Right hindlimb (tissue), 1 donor: ENCODE measurements at places on chromosomes 5 and 9.

DNA sequence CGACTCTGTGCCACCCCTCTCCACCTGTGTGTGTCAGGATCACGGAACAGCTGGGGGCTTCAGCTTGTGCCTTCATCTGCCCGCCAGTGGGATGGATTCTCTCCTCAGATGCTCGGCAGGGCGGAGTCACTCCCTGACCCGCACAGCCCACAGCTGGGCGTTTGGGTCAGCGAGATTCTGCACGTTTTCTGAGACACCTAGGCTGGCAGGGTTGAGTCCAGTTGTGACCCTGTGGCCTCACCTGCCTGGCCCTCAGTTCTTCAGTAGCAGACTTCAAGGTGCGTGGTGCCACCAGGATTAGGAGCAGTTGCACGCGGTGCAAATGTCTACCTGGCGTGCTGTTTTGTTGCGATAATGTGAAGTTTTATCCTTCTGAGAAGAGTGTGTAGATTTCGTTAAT is 5.0 kb downstream of the NDUFS6 start:
- no peak for DNase-seq

DNA sequence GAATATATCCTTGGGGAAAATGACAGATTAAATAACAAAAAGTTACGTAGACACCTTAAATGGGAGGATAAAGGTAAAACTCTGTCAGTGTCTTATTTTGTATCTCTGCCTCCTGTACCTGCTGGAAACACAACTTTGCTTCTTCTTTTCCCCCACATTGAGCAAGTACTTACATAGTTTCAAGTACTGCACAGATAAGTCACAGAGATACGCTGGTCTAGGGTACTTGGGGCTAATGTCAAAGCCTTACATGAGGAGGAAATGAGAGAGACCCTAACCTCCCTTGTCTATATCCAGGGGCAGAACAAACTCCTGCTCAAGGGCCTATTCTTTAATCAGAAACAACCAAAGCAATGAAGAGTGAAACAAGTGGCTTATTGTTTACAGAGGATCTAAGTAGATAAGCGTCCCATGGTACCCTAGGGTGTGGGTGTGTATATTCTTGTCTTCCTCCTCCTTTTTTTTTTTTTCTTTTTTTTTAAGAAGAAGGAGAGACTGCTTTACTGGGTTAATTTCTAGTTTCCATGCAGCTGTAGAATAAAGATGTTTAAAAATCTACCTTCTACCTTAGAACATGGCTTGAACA is 43.1 kb downstream of the ELL2 start:
- no peak for DNase-seq

DNA sequence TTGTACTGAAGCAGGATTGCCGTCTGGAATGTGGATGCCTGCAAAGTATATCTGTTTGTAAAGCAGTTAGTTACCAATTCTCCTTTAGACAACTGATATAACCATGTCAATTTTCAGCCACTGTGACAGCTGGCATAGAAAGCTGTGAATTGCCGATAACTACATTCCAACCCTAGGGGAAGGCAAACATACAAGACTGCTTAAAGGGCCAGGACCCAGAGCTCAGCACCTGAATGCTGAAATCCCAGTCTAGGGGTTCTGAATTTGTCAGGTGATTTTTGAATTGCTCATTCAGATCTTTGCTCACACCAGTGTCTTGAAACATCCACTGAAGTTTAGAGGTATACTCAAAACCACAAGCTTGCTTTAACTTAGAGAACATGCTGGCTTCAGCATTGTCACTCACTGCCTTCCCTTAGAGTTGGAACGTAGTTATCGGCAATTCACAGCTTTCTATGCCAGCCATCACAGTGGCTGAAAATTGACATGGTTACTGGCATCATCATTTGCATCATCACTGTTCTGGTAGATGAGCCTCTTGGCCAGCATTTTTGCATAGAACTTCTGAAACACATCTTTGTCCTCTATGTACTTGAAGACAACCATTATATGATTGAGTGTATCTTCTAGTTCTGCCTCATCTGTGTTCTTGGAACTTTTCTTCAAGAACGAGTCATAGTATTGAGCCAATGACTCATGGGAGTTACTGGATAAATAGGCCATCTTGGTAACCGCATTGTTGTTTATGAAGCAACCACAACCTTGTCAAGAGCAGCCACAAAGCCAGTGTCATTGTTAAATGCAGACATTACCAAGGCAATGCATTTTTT is 82.1 kb downstream of the CCDC192 start:
- DNase-seq = no peak

DNA sequence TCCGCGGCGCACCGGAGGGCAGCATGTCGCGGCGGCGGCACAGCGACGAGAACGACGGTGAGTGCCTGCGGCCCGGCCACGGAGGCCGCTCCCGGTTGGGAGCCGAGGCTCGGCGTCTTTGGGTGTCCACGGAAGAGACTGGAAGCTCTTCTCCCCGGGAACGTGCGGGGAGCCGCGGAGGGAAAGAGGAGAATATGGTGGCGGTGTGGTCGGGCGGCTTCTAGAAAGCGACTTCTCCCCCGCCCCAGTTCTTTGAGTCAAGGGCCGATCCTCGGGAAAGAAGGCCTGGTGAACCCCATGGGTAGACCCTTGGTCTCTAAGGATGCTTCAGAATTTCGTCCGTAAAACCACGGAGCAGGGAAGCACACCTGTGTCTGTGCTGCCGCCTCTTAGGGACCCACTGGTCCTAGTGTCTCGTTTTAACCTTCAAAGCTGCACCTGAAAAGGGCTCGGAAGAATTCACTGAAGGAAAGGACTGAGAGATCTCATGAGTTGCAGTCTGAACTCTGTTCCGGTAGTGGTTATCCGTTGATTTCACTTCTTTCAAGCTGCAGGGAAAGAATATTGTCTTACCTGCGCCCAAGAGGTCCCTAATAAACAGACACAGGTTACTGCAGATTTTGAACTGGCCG is 354 bp downstream of the NCBP1 start:
- DNase-seq = no peak

DNA sequence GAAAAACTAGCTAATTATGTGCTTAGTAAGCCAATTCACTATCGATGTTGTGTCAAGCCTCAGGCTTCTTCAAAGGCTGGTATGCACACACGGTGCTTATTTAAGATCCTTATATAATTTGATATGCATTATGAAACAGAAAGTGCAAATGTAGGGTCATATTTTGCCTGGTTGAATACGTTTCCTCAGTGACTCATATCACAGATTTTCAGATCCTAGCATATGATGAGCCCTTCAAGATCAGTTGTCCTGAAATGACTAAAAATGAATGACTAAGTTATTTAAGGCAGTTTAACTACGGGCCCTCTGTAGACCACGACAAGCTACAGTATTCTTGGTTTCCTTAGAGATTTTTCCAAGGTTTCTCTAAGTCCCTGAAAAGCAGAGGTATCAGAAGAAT is 778.3 kb downstream of the PRELID2 start:
- no peak for DNase-seq

- no peak for DNase-seq
Measured at GRCh38 chr9:13823026-13823425, 490.9 kb downstream of the NFIB start.

- no peak for DNase-seq
Measured at GRCh38 chr5:90855296-90856010, 296.9 kb downstream of the ADGRV1 start.

DNA sequence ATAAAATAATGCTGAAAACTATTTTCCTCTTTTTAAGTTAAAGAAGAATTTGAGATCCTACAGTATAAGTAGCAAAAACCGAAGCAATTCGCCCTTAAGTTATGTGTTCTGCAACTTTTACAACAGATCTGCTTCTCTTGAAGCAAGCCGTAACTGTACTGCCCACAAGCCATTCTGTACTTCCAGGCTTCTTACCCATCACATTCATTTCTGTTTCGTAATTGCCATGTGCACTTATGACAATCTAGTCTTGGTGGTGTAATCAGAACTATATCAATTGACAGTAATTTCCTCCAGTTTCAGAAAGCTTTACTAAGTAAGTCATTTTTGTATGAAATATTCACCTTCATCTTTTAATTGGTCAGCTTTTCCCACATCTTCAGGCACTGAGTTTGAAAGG is 13.8 kb downstream of the SGTB start:
- no peak for DNase-seq
